Endodermal cell (in vitro differentiated cells): ENCODE measurements at places on chromosomes 16 and 17. TPM values are rescaled to one million over a fixed set of nuclear protein-coding genes. Genes with fewer than 3 reads are reported as not detected.

DNA sequence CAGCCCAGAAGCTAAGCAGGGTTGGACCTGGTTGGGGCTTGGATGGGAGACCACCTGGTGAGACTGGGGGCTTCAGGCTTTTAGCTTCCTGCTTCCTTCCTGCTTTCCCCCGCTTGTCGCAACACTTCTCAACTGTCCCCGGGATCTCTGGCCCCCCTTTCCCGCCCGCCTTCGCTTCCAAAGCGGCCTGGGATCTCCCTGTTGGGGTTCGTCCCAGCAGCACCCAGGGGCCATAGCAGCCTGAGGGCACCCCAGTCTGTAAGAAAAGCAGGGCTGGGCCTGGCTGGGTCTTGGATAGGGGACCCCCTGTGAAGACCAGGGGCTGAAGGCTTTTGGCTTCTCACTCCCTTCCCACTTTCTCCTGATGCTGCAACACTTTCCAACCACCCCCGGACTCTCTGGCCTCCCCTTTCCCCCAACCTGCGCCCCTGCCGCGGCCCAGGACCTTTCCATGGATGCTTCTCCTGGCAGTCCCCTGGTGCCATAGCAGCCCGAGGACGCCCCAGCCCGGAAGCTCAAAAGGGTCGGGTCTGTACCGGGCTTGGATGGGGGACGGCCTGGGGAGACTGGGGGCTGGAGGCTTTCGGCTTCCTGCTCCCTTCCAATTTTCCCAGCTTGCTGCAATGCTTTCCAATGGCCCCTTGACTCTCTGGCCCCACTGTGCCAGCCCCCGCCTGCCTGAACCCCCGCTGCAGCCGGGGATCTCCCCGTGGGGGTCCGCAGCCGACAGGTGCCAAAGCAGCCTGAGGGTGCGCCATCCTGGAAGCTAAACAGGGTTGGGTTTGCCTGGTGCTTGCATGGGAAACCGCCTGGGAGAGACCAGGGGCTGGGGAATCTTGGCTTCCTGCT lies 2276.2 kb downstream of the TP53TG3F start:
- DNase-seq = no peak

DNA sequence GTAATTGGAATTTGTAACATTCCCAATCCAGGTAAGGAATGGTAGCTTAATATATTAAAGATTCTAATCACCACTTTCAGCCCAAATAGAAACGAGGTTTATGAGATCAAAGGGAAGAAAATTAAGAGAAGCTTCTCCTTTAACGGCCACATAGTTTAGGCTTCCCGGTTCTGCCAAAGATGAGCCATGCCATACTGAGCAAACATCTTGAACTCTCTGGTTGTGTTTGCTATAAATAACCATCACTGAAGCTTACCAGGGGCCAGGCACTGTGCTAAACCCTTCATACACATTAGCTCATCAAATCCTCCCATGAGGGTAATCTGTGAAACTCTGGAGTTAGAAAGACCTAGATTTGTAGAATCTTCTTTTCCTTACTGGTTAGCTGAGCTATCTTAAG lies 2.8 kb downstream of the MYH11 start:
- DNase-seq = no peak

DNA sequence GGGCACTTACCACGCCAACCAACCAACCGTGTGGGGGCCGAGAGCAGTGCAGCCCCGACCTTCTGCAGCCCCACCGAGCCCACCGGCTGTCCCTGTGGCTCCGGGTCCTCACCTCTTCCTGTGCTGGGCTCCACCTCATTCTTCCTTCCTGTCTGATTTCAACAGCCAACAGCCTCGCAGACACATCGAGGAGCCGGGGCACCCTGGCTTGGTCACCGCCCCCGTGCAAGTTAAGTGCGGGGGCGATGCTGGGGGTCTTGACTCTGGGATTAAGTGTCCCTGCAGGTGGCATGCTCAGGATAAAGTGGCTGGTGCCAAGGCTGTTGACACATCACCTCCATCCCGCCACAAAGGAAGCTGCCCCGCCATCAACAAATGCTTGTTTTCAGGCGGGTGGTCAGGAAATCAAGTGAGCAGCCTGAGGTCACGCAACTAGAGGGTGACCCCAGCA lies at the start of gene NLRC3:
Gene NLRC3, minus strand, starts transcription at position 102 of the 451 bp plus-strand sequence. CDS start 12,367 bp downstream, outside the sequence.
- no peak for DNase-seq

GRCh38 chr17:4345581-4346252 lies 20.8 kb downstream of the UBE2G1 start:
- no peak for DNase-seq

GRCh38 chr17:57490111-57490845 lies 234.0 kb downstream of the MSI2 start:
- no peak for DNase-seq

DNA sequence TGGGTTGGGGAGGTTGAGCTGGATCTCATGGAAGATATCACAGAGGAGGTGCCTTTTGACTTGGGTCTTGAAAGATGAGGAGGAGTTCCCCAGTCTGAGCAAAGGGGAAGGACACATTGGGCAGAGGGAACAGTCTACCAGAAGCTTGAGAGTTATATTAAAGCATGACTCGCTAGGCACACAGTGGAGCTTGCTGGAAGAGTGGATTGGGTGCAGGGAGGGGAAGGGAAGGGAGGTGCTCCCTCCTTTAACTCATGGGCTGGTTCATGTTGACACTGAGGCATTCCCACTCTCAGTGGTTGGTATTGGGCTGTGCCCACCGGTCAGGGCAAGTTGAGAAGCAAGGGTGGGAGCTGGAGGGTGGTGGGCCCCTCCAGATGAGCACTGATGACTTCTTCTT lies 5.9 kb downstream of the TMEM98 start:
- peak; percentile 28 for DNase-seq

- peak; percentile 71 for DNase-seq
Measured at GRCh38 chr17:28811651-28812090, 30.9 kb downstream of the FAM222B start.

- no peak for DNase-seq
Measured at GRCh38 chr16:23027386-23027785, 121.9 kb downstream of the USP31 start.

GRCh38 chr17:17972952-17973254 lies 241 bp downstream of the DRC3 start:
- no peak for DNase-seq

GRCh38 chr17:61605692-61606091 lies 14.7 kb upstream of the NACA2 start:
- DNase-seq = no peak

GRCh38 chr16:83110269-83110668 lies 483.5 kb downstream of the CDH13 start:
- DNase-seq = no peak

GRCh38 chr16:27402964-27403600 lies 1.1 kb downstream of the IL21R start:
- DNase-seq = no peak

DNA sequence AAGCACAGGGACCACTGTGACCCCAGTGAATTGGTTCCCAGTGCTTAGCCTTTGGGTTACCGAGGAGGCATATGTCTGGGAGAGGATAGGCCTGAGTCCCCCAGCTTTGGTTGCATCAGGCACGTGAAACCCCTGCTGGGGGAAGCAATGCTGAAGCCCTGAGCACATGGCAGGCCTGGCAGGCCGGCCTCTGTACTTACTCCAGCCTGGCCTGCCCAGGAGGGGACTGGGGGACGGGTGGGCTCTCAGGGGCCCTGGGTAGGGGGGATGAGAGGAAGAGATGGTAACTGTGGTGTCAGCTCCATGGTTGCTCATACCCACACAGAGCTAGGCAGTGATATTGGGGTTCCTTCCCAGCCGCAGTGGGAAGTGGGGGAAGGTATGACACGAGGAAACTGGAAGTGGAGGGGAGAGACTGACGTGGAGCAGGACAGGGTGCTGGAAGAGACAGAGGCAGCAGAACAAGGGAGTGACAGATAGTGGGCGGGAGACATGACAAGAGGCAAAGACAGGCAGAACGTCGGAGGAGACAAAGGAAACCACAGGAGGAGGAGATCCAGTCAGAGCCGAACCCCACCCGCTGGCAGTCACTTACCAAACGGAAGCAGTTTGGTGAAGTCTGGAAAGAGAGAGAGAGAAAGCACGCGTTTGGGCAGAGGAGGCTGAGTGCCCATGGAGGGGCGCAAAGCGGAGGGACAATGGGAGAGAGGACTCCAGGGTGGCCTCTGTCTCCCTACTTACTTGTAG lies 9.1 kb downstream of the TMEM208 start:
- peak; percentile 33 for DNase-seq

- DNase-seq = no peak
Measured at GRCh38 chr17:47225911-47226688, 17.0 kb downstream of the MYL4 start.

GRCh38 chr16:64626776-64627175 lies 495.1 kb downstream of the CDH11 start:
- no peak for DNase-seq

GRCh38 chr16:30003670-30004423 lies 7.0 kb downstream of the DOC2A start:
- DNase-seq = no peak

DNA sequence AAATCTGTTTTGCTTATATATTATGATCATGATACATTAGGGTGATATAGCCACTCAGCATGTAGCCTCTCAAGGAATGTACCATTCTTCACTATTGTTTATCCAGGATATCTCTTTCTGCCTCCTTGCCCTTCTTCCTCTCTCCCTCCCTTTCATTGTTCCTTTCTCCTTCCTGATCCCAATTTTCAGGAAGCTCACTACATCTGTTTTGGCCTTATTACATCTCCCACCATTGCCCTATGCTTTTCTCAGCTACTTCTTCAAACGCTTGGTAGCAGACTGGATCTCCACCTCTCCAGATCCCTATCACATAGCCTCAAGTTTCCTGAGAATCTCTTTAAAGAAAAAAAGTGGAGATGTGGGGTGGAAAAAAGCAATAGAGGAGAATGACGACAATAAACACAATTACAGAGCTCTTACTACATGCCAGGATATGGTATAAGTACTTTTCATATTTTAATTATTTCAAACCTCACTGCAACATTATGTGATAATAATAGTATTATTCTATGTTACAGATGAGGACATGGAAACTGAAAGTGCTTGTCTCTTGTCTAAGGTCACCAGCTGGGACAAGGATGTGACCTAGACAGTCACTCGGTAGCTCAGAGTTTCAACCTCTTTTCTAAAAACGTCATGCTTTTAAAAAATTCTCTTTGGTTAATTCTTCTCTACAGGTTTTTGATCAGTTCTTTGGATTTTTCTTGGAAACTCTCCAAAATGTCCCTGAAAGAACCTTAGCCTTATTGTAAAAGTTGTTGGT lies 959.1 kb downstream of the CDH11 start:
- no peak for DNase-seq

DNA sequence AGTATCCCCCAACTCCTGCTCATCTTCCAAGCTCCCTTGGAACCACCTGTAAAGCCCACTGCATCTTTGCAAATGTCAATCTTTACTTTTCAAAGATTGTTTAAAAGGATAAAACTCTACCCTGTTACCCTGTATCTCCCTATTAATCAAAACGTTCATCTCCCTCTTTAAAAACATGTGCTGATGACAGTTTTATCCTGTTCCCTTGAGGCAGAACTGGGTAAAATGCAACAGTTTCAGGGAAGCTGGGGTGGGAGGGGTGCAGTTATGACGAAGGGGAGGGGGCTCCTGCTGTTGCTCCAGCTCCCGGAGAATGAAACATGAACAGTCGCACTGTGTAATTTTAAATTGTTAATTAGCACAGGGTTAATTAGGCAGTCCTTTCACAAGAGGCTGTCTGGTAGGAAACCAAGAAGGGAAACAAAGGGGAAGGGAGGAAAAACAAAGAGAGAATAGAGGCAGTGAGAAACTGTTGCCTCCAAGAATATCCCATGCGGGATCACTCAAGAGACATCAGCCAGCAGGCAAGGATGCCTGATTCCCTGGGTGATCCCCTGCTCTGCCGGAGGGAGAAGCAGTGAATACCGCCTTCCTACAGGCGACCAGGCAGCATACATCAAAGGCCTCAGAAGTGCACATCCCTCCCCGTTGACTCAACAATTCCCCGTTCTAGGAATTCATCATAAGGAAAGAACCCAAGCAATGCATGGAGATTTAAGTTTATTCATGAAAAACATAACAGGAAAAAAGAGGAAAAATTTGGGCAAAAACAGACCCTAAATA lies 84.2 kb downstream of the ZFHX3 start:
- no peak for DNase-seq

- DNase-seq = no peak
Measured at GRCh38 chr16:15735610-15736009, 85.6 kb downstream of the NDE1 start.

DNA sequence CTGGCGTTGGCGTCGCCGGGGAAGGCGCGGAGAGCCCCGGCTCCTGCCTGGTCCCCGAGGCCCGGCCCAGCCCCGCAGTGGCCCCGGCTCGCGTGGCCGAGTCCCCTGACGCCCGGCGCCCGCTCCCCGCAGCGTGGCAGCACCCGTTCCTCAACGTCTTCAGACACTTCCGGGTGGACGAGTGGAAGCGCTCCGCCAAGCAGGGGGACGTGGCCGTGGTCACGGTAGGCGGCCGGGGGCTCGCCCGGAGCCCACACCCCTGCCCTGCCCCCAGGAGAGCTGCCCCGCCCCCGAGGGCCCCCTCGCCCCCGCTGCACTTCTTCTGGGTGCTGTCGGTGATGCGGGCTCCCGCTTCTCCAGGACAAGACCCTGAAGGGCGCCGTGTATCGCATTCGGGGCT lies 466 bp downstream of the WDR90 start:
- no peak for DNase-seq

DNA sequence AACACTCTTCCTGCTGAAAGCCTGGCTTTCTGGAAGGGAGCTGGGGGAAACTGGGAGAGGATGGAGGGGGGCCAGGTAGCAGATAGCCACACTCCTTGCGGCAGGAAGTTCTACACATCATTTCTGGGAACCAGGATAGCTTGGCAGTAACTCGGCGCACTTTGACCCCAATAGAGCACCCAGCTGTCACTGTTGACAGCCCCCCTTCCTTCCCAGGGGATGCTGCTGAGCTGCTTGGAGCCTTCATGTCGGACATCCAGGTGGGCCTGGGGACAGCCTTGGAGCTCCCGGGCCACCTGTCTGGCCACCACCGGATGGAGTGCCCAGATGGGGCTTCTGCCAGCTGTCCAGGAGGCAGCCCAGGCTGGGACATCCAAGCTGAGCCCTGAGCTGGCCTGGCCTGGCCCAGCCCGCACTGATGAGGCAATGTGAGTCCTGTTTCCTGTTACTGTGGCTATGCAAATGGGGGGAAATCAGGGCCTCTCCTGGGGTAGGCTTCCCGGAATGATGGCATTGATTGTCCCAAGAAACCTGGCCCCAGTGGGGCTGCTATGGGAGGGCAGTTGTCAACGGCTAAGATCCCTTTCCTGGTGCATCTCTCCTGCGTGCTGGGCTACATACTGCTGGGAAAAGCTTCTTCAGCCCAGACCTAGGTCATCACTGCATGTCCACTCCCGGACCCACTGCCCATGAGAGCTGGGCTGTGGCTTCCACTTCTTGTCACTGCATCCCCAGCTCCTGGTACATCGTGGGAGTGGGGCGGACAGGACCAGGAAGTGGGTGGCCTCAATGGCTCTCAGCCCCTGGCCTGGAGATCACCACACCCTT lies 50.0 kb downstream of the SOCS1 start:
- no peak for DNase-seq

KRT25 gene
- total RNA-seq = not detected in 2 replicates

TBC1D3K gene
- not detected in 2 replicates for total RNA-seq

SLC52A1 gene
- 0.13 to 0.25 TPM in 2 of 3 replicates, not detected in the other for total RNA-seq

ZP2 gene
- not detected in 3 replicates for total RNA-seq

EME1 gene
- 21.5 to 30.5 TPM (median 26.8 TPM) in 3 replicates for total RNA-seq

FA2H gene
- 1.8 and 2.4 TPM in 2 replicates for total RNA-seq

OSGIN1 gene
- 1.2 and 1.6 TPM in 2 replicates for total RNA-seq

TMEM235 gene
- 1.0 TPM in 1 of 3 replicates, not detected in the others for total RNA-seq

GAS7 gene
- 13.7 and 14.7 TPM in 2 replicates for total RNA-seq

FOXC2 gene
- total RNA-seq = not detected in 3 replicates

HSD17B1 gene
- 2.3 and 2.4 TPM in 2 replicates for total RNA-seq
